ENCODE measurements at places on chromosomes 16 and 17.

- no peak for DNase-seq
These were observed 9.3 kb downstream of the NUBP1 start for GRCh38 chr16:10752843-10753523.

DNA sequence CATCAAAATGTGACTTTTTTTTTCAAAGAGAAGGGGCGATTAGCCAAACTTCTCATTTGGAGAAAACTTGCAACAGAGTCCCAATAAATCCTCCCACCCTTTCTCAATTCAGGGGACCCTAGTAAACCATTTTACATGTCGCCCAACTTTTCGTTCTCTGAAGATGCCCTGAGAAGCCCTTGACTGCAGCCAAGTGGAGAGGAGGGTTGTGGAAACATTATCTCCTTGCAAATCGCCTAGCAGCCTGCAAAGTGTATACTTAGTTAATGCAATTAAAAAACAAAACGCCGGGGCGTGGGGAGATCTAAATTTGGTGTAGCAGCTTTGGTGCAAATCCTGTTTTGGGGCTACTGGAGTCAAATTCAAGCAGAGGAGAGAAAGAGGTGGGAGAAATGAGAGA lies 1.2 kb upstream of the SHISA9 start:
- no peak for DNase-seq

DNA sequence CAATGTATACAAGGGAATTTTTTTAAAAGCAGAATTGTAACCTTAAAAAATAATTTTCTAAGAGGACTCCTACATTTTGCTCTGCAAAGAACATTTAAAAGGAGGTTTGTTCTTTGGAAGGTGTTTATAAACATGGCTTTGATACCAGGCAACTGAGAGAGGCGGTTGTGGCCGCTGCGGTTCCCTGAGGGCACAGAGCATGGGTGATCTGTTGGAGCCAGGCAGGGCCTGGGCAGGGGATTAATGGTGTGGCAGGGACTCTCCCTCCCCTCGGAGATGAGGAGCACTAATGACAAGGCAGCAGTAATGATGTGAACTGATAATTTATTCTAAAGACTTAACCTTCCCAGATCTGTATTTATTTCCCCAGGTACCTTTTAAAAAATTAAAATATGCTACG lies 65.4 kb downstream of the WWP2 start:
- DNase-seq: no peak

GRCh38 chr17:50640686-50641351 lies 6.1 kb downstream of the ABCC3 start:
- no peak for DNase-seq

- DNase-seq: no peak
These were observed 3.3 kb downstream of the COL1A1 start for GRCh38 chr17:50198026-50198669.

- DNase-seq: no peak
These were observed 530.6 kb downstream of the TOX3 start for GRCh38 chr16:52016387-52016786.

DNA sequence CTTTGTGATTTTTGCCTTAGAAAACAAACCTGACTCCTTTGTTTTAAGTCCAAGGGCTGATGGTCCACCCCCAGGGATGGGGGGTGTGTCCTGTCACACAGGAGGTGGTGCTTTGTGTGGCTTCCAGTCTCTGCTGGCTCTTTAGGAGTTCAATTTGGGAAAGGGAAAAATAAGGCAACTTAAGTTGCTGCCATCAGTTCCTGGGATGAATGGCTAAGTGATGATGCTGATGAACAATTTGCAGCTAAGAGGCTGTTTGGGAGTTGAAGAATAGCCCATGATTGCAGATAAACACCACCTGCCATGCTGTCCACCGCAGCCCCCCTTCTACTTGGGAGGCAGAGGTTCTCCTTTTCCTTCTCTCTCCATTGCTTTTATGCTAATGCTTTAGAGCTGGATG lies 40.2 kb downstream of the ARL4D start:
- DNase-seq: no peak

GRCh38 chr17:12680407-12680897 lies 14.8 kb downstream of the MYOCD start:
- DNase-seq: no peak

Measured in stimulated activated CD8-positive, alpha-beta memory T cell treated with anti-CD3 and anti-CD28 coated beads, Interleukin-2, amount 100 ng/mL, for 1 hour (primary cell).